Caco-2 (cell line): ENCODE measurements at places on chromosomes 12 and 14. TPM values are rescaled to one million over a fixed set of nuclear protein-coding genes. Genes with fewer than 3 reads are reported as not detected.
A peak's percentile ranks its signal among the peaks of the same experiment; 100 is the strongest.

ADAMTS20 gene
- total RNA-seq, result 0.07 TPM in 1 of 2 replicates, not detected in the other

KLHL33 gene
- total RNA-seq, result not detected in 2 replicates

RAN gene
- 1,310 and 1,315 TPM in 2 replicates for total RNA-seq

PLEK2 gene
- total RNA-seq, result 35.2 and 36.5 TPM in 2 replicates

CCDC175 gene
- total RNA-seq, result not detected in 2 replicates

SERPINA12 gene
- not detected in 2 replicates for total RNA-seq

RARG gene
- total RNA-seq, result 11.8 and 12.9 TPM in 2 replicates

STON2 gene
- total RNA-seq, result 37.1 and 43.5 TPM in 2 replicates

PROX2 gene
- not detected in 2 replicates for total RNA-seq

SCNN1A gene
- total RNA-seq, result 52.6 and 53.5 TPM in 2 replicates

TC2N gene
- 30.6 and 31.0 TPM in 2 replicates for total RNA-seq

TROAP gene
- 134 and 135 TPM in 2 replicates for total RNA-seq

PTPRO gene
- total RNA-seq, result not detected in 2 replicates

DNA sequence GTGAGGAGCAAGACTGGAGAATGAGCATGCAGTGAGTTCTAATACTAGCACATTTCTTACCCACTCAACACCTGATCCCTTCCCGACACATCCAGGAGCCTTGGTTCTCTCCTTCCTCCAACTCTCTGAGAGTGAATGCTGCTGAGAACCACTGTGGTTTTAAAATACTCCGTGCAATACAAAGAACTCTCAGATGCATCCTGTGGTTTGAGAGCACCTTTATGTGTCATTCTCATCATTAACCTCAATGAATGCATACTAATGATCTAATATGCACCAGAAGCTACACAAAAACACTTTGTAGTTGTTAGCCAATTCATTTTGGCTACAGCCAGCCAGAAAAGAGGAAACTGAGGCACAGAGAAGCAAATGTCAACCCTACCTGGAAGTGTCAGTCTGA, 87.6 kb downstream of the GALNT8 start:
- no peak for DNase-seq

- DNase-seq, result peak; percentile 62
Observed at GRCh38 chr12:6316921-6317692, 6.6 kb downstream of the PLEKHG6 start.

GRCh38 chr14:103871596-103872480, 24.5 kb upstream of the PPP1R13B start:
- DNase-seq, result no peak

GRCh38 chr12:57730336-57731067, 8.0 kb downstream of the AGAP2 start:
- no peak for DNase-seq

- DNase-seq, result no peak
Observed at GRCh38 chr12:115443351-115443938, 759.5 kb upstream of the TBX3 start.

- peak; percentile 74 for DNase-seq
Observed at GRCh38 chr12:119176267-119177055, 2.3 kb upstream of the HSPB8 start.

- DNase-seq, result no peak
Observed at GRCh38 chr12:125305231-125305630, 240.0 kb downstream of the AACS start.

DNA sequence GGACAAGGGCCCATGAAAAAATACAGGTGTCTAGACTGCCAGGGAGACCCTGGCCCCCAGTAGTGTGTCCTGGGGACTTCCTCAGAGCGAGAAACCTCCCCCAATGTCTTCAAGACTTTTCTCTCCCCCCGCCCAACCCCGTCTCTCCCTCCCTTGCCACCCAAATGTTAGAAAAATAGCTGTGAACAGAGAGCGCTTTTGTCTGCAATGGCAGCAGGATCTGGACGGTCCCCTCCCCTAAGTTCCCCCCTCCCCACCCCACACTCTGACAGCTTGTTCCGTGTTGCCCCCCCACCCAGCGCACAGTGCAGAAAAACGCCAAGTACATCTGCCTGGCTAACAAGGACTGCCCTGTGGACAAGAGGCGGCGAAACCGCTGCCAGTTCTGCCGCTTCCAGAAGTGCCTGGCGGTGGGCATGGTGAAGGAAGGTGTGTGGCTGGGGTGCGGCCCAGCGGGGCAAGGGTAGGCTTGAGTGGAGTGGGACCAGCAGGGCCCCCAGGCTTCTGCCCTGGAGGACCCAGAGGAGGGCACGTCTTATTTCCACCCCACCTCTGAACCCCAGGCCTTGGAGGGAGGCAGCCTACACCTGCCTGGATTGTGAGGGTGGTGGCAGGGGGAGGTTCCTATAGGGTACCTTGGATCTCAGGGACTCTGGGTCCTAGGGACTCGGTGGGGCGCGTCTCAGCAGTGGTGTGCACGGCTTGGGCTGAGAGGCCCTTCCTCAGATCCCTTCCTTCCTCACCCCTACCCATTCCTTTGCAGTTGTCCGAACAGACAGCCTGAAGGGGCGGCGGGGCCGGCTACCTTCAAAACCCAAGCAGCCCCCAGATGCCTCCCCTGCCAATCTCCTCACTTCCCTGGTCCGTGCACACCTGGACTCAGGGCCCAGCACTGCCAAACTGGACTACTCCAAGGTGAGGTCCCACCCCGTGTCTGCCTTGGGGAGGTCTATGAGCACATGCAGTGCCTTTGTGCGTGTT, 4.8 kb downstream of the NR4A1 start:
- no peak for DNase-seq

DNA sequence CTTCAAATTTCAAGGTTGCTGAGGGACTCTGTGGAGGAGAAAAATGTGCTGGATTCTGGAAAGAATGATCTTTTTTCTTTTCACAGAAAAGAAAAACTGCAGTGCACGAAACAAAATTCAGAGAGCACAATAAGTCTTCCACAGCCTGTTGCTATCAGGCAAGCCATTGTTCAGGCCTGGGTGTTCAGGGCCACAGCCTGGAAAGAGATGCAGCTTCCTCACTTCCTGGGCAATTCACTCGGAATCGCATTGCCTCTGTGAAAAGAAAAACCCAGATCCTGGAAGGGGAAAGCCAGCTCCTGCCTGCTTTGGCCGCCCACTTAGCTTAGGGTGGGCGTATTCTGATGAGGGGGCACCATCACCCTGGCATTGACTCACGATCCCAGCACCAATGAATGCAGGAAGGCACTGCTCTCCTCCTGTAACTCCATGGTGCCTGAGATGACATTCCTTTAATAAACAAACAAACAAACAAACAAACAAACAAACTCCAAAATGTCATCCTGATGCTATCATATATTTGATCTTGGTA, 863.9 kb downstream of the BCL11B start:
- DNase-seq, result no peak

GRCh38 chr14:34817768-34818167, 57.4 kb downstream of the BAZ1A start:
- DNase-seq, result no peak

DNA sequence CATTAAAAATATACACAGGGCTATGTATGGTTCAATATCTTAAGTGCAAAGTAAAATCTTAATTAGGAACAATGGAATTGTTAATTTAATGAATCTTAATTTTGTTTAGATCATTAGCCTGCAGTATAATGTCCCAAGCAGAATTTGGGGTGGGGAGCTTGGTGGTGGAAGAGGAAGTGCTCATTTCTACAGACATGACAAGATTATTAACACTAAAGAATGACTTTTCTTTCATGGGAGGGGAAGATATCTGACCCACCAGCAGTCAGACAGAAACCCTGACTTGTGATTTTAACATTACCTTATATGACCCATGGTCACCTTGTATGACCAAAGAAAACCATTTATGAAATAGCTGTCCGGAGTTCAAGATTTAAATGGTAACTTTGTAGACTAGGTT, 41.3 kb upstream of the HIF1A start:
- DNase-seq, result no peak

DNA sequence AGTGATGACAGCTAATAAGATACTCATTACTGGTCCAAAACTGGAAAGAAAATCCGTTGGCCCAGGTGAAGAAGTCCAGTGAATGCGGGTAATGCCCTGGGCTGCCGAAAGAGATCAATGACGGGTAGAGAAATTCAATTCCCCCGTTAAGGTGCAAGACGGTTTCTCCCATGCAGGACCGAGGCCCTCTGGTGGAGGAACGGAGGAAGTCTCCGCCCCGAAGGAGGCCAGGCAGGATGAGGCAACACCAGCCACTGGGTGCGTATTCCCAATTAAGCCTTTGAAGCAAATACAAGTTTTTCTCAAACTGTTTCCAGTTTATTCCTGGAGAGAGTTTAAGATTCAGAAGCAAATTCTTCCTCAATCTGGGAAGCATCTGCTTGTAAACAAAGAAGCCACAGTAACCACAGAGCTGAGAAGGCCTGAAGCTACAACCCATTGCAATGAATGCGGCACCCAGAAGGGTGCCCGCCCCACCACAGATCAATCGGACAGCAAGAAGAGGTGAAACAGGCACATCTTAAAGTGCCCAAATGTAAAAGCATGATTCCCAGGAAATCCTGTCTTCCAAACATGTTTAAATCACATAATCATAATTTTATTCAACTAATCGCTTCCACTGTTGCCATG, 118.5 kb downstream of the TTC7B start:
- peak; percentile 85 for DNase-seq

- no peak for DNase-seq
Observed at GRCh38 chr12:76531056-76531455, 28.5 kb downstream of the OSBPL8 start.

- DNase-seq, result no peak
Observed at GRCh38 chr14:94601884-94602391, 10.3 kb upstream of the SERPINA3 start.

GRCh38 chr14:63901434-63902085, 48.8 kb downstream of the SYNE2 start:
- no peak for DNase-seq

DNA sequence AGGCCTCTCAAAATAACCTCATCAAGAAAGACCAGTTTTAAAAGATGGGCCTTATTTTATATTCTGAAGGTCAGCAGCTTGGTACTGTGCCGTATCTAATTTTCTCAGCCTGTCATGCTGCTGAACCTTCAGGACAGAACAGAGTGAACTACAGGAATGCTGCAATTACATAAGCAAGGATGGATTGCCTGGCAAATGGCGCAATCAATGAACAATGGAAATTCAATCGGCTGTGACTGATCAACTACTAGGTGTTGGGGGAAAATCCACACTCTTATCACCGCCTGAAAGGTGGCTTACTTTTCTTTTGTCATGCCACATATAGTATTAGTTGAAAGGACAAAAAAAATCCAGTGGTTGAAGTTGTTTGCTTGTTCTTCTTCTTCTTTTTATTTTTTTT, 8.5 kb downstream of the ACSS3 start:
- peak; percentile 37 for DNase-seq

- DNase-seq, result no peak
Observed at GRCh38 chr14:30906752-30907658, 32.6 kb downstream of the COCH start.

DNA sequence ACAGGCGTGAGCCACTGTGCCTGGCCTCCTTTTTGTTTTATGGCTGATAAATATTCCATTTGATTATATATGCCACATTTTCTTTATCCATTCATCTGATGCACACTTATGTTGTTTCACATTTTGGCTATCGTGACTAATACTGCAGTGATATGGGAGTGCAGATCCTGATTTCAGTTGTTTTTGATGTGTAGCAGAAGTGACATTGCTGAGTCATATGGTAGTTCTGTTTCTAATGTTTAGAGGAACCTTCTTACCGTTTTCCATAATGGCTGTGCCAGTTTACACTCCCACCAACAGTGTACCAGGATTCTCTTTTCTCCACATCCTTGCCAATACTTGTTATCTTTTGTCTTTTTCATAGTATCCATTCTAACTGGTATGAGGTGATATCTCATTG, 235.9 kb downstream of the ERC1 start:
- no peak for DNase-seq

DNA sequence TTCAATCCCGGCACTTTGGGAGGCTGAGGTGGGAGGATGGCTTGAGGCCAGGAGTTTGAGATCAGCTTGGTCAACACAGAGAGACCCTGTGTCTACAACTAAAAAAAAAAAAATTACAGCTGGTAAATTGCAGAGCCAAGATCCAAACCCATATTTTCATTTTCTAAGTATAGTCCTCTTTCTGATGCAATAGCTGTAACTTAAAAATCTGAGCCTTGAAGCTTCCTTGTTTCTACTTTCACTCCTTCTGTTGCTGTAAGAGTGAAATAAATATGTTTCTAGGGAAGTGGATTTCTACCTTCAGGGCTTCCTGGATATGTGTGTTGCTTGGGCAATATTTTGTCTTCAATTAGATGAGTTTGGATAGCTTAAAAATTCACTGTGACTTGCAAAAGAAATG, 42.0 kb upstream of the PRICKLE1 start:
- DNase-seq, result no peak

- no peak for DNase-seq
Observed at GRCh38 chr12:68100241-68100640, 59.3 kb downstream of the IFNG start.

DNA sequence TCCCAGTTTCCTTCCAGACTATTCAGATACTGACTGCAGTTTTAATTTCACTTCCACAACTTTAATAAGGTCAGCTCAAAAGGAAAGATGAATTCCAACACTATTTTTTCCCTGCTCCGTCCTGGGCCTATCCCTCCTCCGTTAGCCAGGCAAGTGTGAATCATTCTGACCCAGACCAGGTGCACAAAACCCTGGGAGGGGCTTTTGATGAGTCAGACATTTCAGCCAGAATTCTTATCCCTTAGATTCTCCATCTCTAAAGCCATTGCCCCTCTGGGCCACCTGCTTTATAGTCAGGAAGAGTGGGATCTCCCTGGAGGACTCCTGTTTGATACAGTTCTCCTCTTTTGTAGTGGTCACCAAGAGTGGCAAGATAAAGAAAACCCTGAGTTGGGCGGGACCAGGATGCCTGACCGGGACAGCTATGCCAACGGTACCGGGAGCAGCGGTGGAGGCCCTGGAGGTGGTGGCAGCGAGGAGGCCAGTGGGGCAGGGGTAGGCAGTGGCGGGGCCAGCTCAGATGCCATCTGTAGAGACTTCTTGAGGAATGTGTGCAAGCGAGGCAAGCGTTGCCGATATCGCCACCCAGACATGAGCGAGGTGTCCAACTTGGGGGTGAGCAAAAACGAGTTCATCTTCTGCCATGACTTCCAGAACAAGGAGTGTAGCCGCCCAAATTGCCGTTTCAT, 2.2 kb downstream of the ZC3H10 start:
- no peak for DNase-seq

GRCh38 chr12:75751769-75752471, 240.5 kb upstream of the KRR1 start:
- DNase-seq, result no peak

DNA sequence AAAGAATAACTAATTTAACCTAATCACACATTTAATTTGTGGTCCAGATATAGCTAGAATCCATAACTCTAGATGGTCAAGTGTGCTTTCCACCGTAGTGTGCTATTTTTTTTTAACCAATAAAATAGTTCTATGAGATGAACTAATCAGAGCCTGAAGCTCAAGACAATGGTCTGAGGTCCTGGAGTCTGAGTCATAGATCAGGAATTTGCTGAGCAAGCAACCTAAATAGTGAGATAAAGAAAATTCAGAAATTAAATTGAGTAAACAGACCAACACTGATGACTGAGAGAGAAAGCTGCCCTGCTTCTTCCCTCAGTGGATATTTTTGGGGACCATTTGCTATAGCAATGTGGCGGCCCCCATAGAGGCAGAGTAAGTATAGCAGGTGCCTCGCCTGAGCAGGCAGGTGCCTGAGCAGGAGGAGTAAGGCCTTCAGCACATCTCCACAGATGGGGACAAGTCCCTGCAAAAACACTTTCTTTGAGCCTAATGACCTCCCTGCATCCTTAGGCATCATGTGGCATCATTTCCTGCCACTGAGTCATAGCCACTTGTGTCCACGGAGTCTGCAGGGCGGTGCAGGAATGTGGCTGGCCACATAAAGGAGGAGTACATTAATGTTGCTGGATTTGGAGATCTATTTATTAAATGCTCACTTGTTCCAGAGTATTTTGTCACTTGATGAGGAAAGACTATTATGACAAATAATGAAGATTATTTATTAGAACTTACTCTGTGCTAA, 13.9 kb upstream of the CLEC4E start:
- no peak for DNase-seq
